CD8-positive, alpha-beta memory T cell (primary cell): ENCODE measurements at places on chromosomes 5 and 9.

- no peak overlapping the region for H3K4me3 ChIP-seq
- no peak for DNase-seq
- H3K27ac ChIP-seq = no peak overlapping the region
- no peaks in the 10 kb centered on the region for H3K27me3 ChIP-seq
- no peaks in the 10 kb centered on the region for H3K4me1 ChIP-seq
These were observed 11.4 kb upstream of the ARHGAP26 start for GRCh38 chr5:142758796-142759145.

DNA sequence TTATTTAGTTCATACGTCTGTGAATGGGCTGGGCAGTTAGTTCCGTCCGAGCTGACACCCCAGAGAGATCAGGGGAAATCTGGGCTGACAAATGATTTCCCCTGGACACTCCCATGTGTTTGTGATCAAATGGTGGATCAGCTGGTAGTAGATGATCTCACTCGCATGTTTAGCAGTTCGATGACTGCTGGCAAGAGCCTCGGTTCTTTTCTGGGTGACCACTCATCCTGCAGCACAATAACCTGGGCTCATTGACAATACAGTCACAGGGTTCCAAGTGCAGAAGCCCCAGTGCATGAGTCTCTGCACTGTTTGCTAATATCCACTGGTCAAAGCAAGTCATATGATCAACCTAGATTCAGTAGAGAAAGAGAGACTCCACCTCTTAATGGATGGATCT, 155.9 kb downstream of the NR2F1-AS1 start:
- H3K4me1 ChIP-seq = no peaks in the 10 kb centered on the region
- H3K36me3 ChIP-seq = no peaks in the 10 kb centered on the region
- H3K27me3 ChIP-seq = no peaks in the 10 kb centered on the region
- H3K27ac ChIP-seq = no peak overlapping the region
- DNase-seq = no peak

DNA sequence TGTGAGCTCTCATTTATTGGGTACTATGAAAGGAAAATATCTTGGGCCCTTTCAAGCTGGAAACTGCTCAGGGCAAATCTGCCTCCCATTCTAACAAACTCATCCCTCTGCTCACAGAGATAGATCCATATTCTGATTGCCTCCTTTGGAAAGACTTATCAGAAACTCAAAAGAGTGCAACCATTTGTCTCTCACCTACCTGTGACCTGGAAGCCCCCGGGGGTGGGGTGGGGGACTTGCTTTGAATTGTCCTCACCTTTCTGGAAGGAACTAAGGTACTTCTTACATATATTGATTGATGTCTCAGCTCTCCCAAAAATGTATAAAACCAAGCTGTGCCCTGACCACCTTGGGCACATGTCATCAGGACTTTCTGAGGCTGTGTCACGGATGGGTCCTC, 125.3 kb downstream of the ATP10B start:
- no peak overlapping the region for H3K4me3 ChIP-seq
- no peaks in the 10 kb centered on the region for H3K27me3 ChIP-seq
- H3K27ac ChIP-seq = no peak overlapping the region
- no peaks in the 10 kb centered on the region for H3K36me3 ChIP-seq
- DNase-seq = no peak
- H3K4me1 ChIP-seq = no peaks in the 10 kb centered on the region

DNA sequence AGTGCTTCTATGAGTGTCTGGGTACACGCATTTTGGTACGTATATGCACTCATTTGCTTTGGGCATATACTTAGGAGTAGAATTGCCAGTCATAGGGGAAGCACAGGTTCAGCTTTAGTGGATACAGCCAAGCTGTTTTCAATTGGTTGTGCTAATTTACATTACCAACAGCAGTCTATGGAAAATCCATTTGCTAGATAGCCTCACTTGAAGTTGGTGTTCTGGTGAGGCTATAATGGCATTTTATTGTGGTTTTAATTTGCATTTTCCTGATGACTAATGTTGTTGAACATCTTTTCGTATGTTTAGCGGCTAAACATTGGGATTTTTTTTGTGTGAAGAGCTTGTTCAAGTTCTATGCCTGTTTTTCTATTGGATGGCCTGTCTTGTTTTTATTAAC, 76.8 kb upstream of the ANKH start:
- no peaks in the 10 kb centered on the region for H3K27me3 ChIP-seq
- no peak for DNase-seq
- no peaks in the 10 kb centered on the region for H3K4me1 ChIP-seq

DNA sequence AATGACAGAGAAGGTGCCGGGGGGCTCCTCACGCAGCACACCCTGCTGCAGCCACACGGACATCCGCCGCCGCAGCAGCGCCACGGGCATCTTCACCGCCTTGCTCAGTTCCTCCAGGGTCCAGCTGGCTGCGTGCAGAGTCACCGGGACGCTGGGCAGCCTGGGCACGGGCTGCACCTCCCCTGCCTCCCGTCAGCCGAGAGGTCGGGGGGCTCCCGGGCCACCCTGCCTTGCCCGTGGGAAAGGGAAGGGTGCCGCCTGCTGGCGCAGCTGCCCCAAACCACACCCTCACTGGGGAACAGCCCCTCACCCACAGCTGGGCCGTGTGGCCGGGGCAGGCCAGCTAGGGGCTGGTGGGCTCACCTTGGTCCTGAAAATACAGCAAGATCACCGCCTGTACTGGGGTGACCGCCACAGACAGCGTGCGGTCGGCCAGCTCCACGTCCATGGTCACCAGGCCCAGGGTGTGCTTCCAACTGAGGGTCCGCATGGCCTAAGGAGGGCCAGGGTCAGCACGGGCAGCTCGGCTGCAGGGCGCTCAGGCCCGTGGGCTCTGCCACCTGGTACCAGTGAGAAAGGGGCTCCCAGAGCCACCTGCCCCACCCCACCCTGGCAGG, 3.6 kb upstream of the TMEM210 start:
- H3K36me3 ChIP-seq = no peaks in the 10 kb centered on the region
- no peak overlapping the region for H3K27ac ChIP-seq
- H3K4me1 ChIP-seq = no peaks in the 10 kb centered on the region
- H3K27me3 ChIP-seq = peaks cover 3% of the 10 kb centered on the region
- no peak for DNase-seq

GRCh38 chr9:89026876-89027275, 35.6 kb downstream of the S1PR3 start:
- no peaks in the 10 kb centered on the region for H3K27me3 ChIP-seq
- no peaks in the 10 kb centered on the region for H3K36me3 ChIP-seq
- no peak overlapping the region for H3K4me3 ChIP-seq
- DNase-seq = no peak
- no peak overlapping the region for H3K27ac ChIP-seq

- peaks cover 8% of the 10 kb centered on the region for H3K4me1 ChIP-seq
- DNase-seq = no peak
- H3K27ac ChIP-seq = no peak overlapping the region
- H3K4me3 ChIP-seq = no peak overlapping the region
These were observed 45.1 kb upstream of the SAP30L start for GRCh38 chr5:154400678-154401077.

DNA sequence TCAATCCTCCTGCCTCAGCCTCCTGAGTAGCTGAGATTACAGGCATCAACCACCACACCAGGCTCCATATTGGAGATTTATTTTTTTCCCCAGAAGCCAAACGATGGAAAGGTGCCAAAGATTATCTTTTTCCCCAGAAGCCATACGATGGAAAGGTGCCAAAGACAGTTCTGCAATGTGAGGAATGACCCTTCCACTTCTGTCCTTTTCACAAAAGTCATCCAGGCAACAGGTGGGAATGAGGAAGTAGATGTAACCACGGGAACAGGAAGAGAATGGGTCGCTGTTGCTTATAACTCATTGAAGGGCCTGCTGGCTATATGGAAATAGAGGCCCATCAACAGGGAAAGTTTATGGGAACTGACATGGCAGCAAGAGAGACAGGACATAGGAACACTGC, 233.7 kb upstream of the MSX2 start:
- no peak overlapping the region for H3K4me3 ChIP-seq
- H3K27ac ChIP-seq = no peak overlapping the region
- no peak for DNase-seq

DNA sequence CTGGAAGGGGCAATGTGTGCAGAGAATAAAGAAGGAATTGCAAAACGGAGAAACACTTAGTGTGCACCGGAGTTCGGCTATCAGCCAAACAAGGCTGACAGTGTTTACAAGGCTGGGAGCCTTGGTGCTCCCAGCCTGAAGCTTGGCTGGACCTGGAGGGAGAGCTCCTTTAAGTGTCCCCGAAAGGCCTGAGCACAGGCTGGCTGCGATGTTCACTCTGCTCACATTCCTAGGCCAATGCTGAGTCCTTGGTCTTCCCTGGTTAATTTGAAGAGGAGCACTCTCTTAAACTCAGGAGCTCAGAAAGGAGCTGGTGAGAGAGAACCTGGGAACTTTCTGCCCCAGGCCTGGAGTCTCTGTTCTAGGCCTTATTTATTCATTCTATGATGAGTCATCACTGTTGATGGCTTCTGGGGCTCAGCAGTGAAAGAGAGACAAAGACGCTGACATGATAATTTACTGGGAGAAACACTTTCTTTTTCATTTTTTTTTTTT, 88.6 kb upstream of the MYO10 start:
- no peak overlapping the region for H3K4me3 ChIP-seq
- no peaks in the 10 kb centered on the region for H3K4me1 ChIP-seq
- no peaks in the 10 kb centered on the region for H3K36me3 ChIP-seq

DNA sequence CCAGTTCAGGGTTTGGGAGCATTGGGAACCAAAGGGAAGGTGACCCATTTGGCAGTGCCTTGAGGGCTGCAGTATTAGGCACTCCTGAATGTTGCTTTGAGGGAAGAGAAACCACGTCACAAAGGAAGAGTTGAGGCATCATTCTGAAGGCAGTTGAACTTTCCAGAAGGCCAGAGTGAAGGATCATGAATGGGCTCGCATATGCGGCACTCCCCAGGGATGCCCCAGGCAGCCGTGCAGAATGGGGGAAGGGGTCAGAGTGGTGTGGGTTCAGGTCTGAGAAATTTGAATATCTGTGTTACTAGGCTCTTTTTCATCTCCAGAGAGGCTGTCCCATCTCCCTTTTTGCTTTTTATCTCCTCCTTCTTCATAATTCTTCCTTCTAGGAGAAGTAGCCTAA, 60.6 kb upstream of the HMHB1 start:
- H3K4me3 ChIP-seq = no peak overlapping the region
- H3K36me3 ChIP-seq = no peaks in the 10 kb centered on the region
- DNase-seq = no peak
- H3K4me1 ChIP-seq = no peaks in the 10 kb centered on the region

DNA sequence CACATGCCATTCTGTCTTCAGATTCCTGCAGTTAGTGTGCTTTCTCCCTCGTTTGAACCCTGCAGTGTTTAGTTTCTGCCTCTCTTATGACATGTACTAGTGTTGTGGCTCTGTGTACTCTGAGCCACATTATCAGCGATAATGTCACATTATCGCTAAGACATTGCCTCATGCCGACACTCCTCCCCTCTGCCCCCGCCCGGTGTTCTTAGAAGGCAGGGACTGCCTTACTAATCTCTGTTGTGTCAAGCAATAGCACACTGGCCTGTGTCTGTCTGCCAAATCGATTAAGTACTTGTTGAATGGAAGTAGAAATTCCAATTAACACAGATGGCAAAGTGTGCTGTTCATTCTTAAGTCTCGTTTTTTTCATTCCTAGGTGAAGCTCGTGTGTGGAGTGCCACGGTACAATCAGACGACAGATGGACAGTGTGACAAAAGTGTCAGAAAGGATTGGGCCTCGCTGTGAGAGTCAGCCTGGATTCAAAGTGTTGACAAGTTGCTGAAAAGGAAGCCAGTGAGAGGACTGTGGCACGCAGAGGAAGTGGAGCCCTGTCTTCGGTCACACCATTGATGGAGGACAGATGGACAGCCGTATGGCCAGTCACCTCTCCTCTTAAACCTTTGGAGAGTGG, 10.5 kb downstream of the PIK3R1 start:
- H3K27me3 ChIP-seq = no peaks in the 10 kb centered on the region
- DNase-seq = no peak
- no peak overlapping the region for H3K27ac ChIP-seq
- peaks cover 18% of the 10 kb centered on the region for H3K36me3 ChIP-seq
- no peak overlapping the region for H3K4me3 ChIP-seq
- peaks cover 62% of the 10 kb centered on the region for H3K4me1 ChIP-seq

DNA sequence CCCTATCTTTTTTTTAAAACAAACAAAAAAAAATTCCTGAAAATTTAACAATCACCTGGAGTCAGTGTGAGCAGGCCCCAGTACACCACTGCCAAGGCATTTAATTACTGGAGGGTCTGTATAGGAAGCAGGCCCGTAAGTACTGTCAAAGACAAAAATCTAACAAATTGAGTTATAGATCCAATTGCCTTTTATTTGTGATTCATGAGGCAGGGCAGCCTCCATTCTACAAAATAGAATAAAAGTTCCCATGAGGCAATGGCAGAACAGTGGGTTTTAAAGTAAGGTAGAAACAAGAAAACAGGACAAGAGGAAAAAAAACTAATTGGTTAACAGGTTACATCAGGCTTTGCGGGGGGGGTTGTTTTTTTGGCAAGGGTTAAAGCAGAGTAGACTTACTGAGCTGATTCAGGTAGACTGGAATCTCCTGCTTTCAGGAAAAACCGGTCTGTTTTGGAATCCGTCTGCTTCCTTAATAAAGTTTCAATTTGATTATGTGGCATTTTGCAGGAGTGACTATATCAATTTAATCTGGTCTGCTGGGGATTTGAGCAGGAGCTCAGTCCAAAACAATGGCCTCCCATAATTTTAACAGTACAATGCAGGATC, 48.9 kb downstream of the AUH start:
- DNase-seq = no peak
- no peaks in the 10 kb centered on the region for H3K4me1 ChIP-seq
- no peaks in the 10 kb centered on the region for H3K36me3 ChIP-seq
- H3K27me3 ChIP-seq = no peaks in the 10 kb centered on the region
- no peak overlapping the region for H3K27ac ChIP-seq

- no peaks in the 10 kb centered on the region for H3K27me3 ChIP-seq
- H3K36me3 ChIP-seq = peaks cover 5% of the 10 kb centered on the region
- no peak overlapping the region for H3K27ac ChIP-seq
- no peaks in the 10 kb centered on the region for H3K4me1 ChIP-seq
These were observed 11.9 kb downstream of the ZCCHC9 start for GRCh38 chr5:81313278-81313677.

GRCh38 chr5:80182809-80183580, 72.9 kb downstream of the SERINC5 start:
- peak overlapping the region; percentile 22 for H3K4me3 ChIP-seq
- no peaks in the 10 kb centered on the region for H3K27me3 ChIP-seq
- no peak overlapping the region for H3K27ac ChIP-seq
- no peak for DNase-seq
- H3K36me3 ChIP-seq = no peaks in the 10 kb centered on the region

DNA sequence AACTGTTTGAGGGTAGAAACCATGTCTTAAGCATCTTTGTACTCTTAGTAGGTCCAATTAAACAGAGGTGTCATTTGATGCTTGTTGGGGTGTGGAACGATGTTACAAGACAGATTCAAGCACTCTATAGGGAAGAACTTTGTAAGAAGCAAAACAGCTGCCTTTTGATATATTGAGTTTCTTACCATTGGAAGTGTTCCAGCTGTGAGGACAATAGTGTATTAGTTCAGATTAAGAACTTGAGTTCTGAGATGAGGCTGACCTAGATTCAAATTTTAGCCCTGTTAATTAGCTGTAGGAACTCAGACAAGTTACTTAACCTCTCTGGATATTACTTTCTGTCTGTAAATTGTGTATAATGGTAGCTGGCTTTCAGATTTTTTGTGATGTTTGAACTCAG, 19.6 kb upstream of the ZNF462 start:
- no peaks in the 10 kb centered on the region for H3K27me3 ChIP-seq
- H3K4me3 ChIP-seq = no peak overlapping the region
- no peak overlapping the region for H3K27ac ChIP-seq
- H3K36me3 ChIP-seq = no peaks in the 10 kb centered on the region
- no peaks in the 10 kb centered on the region for H3K4me1 ChIP-seq
